Activated CD4-positive, CD25-positive, alpha-beta regulatory T cell treated with anti-CD3 and anti-CD28 coated beads, Interleukin-2, amount 50 U/mL, for 16 hours (primary cell): ENCODE measurements at places on chromosomes 11 and 22.

DNA sequence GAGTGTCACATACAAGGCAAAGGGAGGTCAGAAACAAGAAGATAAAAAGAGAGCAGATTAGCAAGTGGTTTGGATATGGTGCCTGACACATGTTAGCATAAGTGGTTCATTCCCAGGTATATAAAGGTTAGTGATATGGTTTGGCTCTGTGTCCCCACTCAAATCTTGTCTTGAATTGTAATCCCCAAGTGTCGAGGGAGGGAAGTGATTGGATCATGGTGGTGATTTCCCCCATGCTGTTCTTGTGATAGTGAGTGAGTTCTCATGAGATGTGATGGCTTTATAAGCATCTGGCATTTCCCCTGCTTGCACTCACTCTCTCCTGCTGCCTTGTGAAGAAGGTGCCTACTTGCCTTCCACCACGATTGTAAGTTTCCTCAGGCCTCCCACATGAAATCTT lies 12.1 kb upstream of the DKK3 start:
- DNase-seq, result no peak

DNA sequence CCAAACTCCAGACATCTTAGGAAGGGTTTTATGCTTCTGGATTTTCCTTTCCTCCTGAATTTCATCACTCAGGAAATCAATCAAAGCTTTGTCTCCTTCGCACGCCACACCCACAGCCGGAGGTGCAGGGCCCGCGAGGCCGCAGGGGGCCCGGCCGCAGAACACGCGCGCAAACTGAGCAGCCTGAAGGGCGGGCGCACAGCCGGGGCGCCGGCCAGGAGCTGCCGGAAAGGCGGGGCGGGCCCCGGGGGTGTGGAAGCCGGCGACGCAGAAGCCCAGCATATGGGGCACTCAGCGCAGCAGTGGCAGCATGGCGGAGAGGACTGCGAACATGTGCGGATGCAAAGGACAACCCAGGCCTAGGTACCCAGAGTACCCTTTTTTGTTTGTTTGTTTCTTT lies 33.1 kb upstream of the SPTBN2 start:
- no peak for DNase-seq

DNA sequence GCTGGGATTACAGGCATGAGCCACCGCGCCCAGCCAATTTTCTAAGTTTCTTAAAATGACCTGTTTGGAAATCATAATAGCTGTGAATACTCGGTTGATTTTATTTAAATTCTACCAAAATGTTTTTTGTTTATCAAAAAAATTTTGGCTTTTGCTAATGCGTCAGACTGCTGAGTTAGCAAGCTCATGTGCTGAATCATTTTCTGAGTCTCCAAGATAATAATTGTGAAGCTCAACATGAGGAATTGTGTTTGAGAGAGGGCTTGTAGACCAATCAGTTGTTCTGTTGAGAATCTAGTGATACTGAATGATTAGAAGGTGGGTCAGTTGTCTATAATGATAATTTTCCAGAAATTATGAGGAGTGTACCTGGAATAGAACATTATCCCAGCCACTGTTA lies 15.9 kb downstream of the RNF214 start:
- DNase-seq, result no peak

- DNase-seq, result no peak
These were observed 168.5 kb downstream of the ARHGAP42 start for GRCh38 chr11:100855466-100856067.

DNA sequence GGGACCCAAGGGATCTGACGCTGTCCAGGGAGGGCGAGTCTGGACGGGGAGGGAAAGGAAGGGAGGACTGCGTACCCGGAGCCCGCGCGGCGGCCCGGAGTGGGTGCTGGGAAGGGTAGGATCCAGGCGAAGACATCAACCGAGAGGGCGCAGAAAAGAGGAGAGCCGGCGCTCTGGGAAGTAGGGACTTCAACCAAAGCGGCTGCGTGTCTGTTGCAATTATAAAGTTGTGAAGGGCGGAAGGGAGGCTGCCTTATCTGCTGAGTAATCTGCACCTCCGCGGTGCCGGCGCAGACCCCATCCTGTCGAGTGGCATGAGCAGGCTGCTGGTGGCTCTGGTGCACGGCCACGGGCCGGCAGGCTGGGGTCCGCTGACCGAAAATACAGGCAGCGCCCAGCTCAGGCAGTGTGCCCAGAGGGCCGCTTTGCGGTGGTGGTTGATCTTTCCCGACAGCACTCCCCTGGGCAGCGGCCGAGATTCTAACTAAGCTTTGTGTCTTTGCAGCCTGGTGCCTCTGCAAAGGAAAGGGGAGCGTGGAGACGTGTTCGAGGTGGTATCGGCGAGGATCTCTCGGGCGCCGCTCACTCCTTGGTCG lies 978 bp downstream of the C11orf87 start:
- no peak for DNase-seq

DNA sequence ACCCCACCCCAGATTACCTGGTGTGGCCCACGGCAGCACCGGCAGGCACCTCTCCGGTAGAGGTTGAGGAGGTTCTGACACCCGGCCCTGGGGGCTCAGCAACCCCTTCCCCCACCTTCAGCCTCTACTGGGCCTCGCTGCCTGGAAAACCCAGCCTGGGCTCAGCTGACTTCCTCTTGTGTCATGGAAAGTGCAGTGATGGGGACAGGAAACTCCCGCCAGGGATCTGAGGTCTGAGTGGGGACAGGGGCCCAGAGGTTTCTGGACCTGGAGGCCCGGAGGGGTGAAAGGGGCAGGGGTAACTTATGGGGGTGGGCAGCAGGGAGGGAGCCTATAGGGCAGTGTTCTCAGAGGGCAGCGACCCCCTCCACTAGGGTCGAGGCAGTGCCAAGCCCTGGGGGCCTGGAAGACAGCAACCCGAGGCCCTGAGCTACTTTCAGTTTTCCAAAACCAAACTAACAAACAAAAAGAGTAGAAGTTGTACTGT lies 10.0 kb upstream of the CD5 start:
- no peak for DNase-seq
